ENCODE measurements at places on chromosomes 16 and 17. TPM values are rescaled to one million over a fixed set of nuclear protein-coding genes. Genes with fewer than 3 reads are reported as not detected.
A peak's percentile ranks its signal among the peaks of the same experiment; 100 is the strongest.

- H3K4me3 ChIP-seq = no peak overlapping the region
- H3K27ac ChIP-seq = no peak overlapping the region
- H3K36me3 ChIP-seq = peaks cover 55% of the 10 kb centered on the region
- no peaks in the 10 kb centered on the region for H3K27me3 ChIP-seq
These were observed 13.7 kb downstream of the CAMKK1 start for GRCh38 chr17:3879186-3879585.

The NT5M gene
- 9.6 TPM for polyA plus RNA-seq

The KCNH4 gene
- 1.3 TPM for polyA plus RNA-seq

- H3K27me3 ChIP-seq = no peaks in the 10 kb centered on the region
- no peak overlapping the region for H3K4me3 ChIP-seq
- peak; percentile 54 for DNase-seq
- no peaks in the 10 kb centered on the region for H3K36me3 ChIP-seq
- H3K4me1 ChIP-seq = no peaks in the 10 kb centered on the region
- no peak overlapping the region for H3K27ac ChIP-seq
These were observed 451.5 kb upstream of the HSBP1 start for GRCh38 chr16:83356266-83356665.

- H3K27ac ChIP-seq = no peak overlapping the region
- DNase-seq = no peak
- H3K27me3 ChIP-seq = peaks cover 2% of the 10 kb centered on the region
- no peaks in the 10 kb centered on the region for H3K4me1 ChIP-seq
These were observed 11.7 kb downstream of the CES1 start for GRCh38 chr16:55821210-55821609.

DNA sequence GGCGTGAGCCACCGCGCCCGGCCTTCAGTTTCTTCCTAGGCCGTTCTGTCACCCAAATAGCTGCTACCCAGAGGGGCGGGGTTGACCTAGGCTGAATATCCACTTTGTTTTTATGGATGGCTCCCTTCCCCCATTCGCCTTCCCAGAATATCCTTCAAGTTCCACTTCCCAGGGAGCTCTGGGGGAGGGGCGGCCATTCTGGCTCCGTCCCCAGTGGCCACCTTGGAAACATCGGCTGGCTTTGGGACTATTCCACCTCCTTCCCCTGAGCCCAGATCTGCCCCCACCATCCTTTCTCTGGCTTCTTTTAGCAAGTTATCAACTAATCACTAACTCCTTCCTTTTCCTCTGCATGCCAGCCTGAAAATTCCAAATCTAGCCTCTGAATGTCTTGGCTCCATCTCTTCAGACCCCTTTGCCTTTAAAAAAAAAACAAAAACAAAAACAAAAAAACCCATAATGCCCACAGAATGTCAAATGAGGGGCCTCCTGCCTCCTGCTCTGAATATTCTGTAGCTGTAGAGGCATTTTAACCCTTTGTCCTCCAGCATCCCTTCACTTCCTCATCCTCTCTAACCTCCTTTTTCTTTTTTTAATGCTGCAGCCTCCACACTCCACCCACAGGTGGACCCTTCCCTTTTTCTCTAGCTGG is 6.4 kb downstream of the ATP1B2 start:
- H3K4me1 ChIP-seq = no peaks in the 10 kb centered on the region
- H3K4me3 ChIP-seq = no peak overlapping the region
- H3K27me3 ChIP-seq = no peaks in the 10 kb centered on the region
- no peaks in the 10 kb centered on the region for H3K36me3 ChIP-seq

DNA sequence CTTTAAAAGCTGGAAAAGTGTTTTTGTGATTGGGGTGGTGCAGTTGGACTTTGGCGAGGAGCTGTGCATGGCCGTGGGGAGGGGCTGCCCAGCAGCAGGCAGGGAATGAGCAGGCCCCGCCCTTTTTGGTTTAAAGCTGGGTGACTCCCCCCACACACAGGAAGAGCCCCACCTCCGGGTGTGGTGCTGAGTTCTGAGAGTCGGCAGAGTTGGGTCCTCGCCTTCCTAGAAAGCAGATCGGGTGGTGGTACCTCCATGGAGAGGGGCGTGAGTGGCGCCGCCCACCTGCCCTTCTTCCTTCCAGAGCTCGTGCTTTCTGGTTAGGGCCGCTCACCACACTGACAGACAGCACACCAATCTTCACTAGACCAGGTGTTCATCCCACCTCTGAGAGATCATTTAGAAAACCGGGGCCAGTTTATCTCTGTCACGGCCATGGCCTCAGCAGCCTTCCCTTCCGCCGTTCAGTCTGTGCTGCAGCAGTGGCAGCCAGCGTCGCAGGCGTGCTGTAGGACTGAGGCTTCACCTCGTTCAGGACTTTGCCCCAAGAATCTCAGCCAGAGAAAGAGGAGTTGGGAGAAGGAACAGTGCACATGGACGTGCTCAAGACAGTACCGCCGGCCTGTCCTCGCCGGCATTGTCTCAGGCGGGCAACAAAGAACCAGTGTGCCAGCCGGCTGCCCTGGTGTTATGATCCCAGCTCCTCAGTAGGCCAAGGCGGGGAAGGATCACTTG is 144.0 kb upstream of the CHMP6 start:
- H3K27me3 ChIP-seq = no peaks in the 10 kb centered on the region
- DNase-seq = peak; percentile 71
- peaks cover 26% of the 10 kb centered on the region for H3K36me3 ChIP-seq
- no peak overlapping the region for H3K27ac ChIP-seq
